ENCODE measurements at places on chromosomes 12 and 14.

- no peak for DNase-seq
Observed at GRCh38 chr12:59850268-59850667, 254.4 kb downstream of the SLC16A7 start.

DNA sequence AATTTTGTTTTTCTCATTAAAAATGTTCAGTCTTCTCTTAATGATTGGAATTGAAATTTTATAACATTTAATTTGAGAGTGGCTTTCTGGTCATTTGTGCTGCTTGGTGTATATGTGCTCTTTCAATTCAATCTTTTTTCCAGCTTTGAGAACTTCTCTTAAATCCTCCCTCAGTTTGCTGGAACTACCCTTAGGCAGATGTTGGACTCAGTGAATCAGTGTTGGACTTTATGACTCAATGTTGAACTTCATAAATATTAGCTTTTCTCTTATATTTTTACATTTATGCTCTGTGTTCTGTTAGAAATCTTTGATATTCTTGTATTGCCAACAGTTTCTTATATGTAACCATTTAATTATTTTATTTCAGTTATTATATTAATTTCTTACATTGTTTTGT is 935.5 kb upstream of the FBXO33 start:
- no peak for DNase-seq

DNA sequence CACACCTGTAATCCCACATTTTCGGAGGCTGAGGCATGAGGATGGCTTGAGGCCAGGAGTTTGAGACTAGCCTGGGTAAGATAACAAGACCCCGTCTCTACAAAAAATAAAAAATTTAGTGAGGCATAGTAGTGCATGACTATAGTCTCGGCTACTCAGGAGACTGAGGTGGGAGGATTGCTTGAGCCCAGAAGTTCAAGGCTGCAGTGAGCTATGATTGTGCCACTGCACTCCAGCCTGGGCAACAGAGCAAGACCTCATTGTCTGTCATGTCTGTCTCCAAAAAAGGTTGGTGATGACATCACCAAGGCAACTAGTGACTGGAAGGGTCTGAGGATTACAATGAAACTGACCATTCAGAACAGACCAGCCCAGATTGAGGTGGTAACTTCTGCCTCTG is 83.5 kb upstream of the COCH start:
- DNase-seq: no peak

- DNase-seq: no peak
Observed at GRCh38 chr12:132539016-132539773, 49.2 kb downstream of the FBRSL1 start.

- peak; percentile 72 for DNase-seq
Observed at GRCh38 chr12:124548854-124549378, 18.5 kb downstream of the NCOR2 start.

- no peak for DNase-seq
Observed at GRCh38 chr14:69374235-69374634, 23.9 kb downstream of the ERH start.

DNA sequence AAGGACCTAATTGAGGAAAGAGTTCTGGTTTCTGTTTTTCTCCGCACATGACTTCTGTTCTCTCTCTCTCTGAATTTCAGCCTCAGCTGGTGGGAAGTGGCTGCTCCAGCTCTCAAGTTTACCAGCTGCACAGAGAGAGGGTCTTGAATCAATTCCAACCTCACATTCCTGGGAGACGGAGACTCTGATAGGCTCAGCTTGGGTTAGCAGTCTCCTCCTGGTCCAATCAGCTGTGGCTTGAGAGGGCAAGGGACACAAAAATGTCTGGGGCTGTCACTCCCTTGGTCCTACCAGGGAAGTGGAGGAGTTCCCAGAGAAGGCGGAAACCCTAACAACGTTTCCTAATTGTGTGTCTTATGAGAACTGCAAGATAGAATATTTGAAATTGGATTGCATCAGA is 7.0 kb downstream of the CCDC63 start:
- no peak for DNase-seq

DNA sequence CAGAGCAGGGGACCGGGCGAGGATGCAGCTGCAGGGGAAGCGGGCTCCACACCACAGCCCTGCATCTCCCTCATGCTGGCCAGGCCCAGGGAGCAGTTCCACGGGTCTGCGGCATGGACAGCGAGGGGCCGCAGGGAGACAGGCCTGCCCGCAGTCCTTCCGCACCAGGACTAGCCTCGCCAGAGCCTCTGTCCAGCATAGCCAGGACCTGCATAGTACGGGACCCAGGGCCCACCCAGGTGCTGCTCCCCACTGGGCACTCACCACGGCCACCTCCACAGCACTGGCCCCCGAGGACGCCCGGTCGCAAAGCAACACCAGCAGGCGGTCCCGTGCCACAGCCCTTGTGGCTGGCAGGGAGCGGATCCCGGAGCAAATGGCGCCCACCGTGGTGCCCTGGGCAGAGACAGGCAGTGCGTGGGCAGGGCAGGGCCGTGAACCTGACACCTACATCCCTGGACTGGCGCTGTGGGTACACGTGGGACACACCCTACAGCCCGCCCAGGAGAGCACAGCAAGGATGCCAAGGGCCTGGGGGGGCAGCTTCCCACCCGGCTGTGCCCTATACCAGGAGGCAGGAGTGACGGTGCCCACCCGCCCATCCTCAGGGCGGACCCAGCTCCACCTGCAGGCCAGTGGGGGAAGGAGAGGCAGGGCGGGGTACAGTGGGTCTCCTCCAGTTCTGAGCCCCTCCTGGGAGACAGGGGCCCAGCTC is 23.8 kb downstream of the JAG2 start:
- peak; percentile 58 for DNase-seq

- DNase-seq: no peak
Observed at GRCh38 chr14:49315570-49315969, 270.6 kb downstream of the RPS29 start.

DNA sequence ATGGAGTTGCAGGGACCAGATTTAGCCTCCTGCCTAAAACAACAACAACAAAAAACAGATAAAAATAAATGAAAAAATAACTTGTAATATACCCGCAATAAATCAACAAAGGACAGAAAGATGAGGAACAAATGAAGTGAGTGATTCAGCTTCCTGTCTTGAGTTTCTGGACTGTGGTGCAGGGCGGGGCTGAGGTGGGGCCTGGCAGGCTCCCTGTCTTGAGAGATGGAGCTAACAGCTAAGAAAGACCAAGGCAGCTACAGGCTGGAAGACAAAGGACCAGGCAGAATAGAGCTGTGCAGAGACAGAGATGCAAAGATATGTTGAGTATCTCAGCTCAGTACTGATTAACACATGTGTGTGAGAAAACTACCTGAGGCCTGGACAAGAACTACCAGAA is 879.2 kb downstream of the AACS start:
- no peak for DNase-seq

GRCh38 chr12:131912518-131913274 is 16.4 kb upstream of the PUS1 start:
- DNase-seq: peak; percentile 98

DNA sequence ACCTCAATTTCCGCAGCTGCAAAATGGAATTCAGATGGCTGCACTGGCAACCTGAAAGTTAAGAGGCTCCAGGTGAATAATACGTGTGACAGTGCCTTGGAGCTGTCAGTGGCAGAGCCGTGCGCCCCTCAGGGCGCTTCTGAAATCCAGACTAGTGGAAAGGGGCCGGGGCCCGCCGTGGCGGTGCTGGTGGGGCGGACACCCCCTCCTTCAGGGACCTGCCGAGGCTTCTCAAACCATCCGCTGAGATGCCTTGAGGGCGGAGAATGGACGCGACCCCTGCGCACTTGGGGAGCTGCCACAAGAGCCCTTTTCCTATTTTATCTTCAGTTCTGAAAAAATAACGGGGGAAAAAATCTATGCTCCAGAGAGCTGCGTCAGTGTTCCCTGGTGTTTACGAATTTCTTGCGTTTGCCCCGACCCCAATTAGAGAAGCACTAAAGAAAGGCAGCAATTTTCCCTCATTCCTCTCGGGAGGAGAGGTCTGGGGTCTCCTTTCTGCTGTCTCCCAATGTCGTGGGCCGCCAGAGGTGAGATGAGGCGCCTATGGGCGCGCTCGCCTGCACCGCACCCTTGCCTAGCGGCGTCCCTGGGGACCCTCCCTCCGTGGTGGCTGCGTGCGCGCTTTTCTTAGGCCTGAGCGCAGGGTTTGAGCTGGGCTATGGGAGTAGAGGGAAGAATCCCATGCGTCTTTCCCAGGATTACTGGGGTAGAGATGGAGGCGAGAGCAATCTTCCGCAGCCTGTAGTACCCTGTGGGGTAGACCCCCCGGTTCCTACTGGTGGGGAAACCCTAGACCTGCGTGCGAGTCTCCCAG is 2.2 kb downstream of the NOS1 start:
- DNase-seq: no peak

DNA sequence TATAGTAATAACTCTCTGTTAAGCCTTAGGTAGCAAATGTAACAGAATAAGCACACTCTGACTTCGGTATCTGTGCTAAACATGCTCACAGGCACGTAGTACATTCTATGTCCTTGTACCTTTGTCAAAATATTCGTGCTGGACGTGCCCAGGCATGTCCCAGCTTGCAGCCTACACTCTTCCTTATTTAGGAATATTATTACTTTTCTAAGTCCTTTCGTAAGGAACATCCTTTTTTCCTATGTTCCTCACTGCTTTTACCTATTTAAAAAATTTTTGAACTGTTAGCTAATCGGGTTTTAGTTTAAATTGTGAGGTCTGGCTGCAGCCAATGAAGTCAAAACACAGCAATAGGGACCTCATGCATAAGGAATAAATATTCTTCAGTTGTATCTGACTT is 24.1 kb upstream of the UBC start:
- DNase-seq: no peak

DNA sequence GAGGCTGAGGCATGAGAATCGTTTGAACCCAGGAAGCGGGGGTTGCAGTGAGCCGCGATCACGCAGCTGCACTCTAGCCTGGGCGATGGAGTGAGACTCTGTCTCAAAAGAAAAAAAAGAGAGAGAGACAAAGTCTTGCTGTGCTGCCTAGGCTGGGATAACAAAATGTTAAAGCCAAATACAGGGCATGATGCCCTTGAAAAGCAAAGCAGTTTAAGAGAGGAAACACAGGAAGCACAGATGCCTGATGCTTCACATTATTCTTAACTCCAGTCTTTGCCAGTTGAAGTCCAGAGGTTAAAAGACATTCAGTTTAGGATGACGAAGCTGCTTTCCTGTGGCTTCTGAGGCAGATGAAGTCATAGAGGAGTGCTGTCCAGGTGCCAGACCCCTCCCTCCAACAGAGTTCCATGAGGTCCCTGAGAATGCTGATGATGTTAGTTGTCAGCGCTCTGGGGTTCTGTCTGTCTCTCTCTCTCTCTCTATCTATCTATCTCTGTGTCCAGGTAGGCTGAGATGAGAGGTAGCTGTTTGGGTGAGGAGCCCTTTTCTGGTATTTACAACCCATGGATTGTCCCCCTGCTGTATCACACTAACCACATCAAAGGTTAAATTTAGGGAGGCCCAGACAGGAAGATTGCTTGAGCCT is 4.9 kb upstream of the MRPL52 start:
- no peak for DNase-seq

DNA sequence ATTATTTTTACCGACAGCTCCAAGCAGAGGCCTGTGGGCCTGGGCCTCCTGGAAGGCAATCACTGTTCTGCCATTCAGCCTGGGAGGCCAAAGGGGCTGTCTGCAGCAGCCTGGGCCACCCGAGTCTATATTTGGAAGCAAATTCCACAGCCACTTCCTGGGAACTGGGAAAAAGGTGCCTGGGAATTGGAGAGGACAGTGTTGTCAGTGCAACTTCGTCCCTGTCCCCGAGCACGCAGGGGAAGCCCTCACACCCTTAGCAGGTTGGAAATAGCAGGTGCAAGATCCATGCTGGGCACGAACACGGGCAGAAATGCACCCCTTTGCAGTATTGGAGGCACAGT is 9.6 kb upstream of the TBX5 start:
- no peak for DNase-seq

DNA sequence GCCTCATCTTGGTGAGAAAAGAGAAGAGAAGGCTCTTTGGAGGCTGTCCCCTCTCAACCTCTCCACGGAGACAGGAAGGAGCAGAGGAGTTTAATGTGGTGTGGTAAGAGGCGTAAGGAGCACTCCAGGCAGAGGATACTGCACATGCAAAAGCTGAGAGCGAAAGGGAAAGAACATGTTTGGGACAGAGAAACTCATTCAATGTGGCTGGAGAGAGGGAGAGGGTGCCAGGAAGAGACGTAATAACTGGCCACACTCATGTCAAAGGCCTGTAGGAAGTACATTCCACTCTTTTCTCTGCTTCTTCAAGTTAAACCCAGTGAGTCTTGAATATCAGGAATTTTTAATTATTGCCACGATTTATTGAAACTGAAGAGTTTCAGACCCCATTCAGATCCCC is 12.0 kb downstream of the VDR start:
- DNase-seq: no peak

DNA sequence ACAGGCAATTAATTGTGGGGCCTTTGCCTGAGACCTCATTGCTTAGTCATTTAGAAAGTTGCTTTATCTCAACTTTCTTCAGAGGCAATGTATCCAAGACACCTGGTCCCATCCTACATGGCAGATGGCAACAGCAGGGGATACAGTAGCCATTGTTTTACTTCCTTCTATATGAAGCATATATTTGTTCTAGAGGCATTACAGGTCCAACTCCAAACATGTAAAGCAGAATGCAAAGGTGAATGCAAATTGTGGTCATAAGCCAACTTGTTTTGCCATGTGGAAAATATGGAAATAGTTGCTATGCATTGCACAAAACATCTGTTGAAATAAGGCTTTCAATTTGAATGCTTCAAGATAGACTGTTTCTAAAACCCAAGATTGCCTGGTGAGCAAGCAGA is 109.8 kb upstream of the BCAT1 start:
- no peak for DNase-seq

- no peak for DNase-seq
Observed at GRCh38 chr14:64544607-64545312, 4.2 kb downstream of the HSPA2 start.

DNA sequence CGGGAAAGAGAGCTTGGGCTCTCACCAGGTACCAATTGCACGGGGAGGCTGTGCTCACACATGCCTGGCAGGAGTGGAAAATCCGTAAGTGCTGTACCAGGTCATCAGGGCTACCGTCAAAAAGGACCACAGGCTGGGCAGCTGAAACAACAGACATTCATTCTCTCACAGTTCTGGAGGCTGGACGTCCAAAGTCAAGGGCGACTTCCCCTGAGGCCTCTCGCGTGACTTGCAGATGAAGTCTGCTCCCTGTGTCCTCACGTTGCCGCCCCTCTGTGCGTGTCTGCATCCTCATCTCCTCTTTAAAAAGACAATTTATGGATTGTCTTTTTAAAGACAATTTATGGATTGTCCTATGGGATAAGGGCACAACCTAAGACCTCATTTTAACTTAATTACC is 73.8 kb upstream of the FZD10 start:
- no peak for DNase-seq

- DNase-seq: no peak
Observed at GRCh38 chr14:55754871-55755270, 174.9 kb downstream of the KTN1 start.

GRCh38 chr14:73740618-73741326 is 26.6 kb upstream of the PNMA1 start:
- peak; percentile 37 for DNase-seq

GRCh38 chr14:50778721-50779483 is 52.1 kb downstream of the NIN start:
- no peak for DNase-seq

Measured in SK-N-SH (cell line).